Germinal center (tissue), 1 donor: ENCODE measurements at places on chromosomes 11 and 22.

- no peak for DNase-seq
These were observed 155.7 kb downstream of the CEP164 start for GRCh38 chr11:117483372-117483771.

DNA sequence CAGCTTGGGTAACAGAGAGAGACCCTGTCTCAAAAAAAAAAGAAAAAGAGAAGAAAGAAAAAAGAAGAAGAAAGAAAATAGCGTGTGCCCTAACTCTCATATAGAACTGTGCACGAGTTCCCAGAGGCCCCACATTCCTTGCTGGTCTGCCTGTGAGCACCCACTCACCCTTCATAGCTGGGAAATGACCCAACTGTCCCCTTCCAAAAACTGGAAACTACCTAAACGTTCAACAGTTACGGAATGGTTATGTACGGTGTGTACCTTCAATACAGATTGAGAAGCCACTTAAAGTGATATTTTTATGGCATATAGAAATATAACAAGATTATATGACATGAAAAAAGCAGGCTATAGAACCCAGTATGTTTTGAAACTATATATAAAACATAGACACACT, 82.0 kb downstream of the PARVA start:
- no peak for DNase-seq

- DNase-seq, result peak; percentile 51
These were observed 37.7 kb downstream of the EIF4ENIF1 start for GRCh38 chr22:31451709-31452571.

GRCh38 chr11:1150769-1151365, 6.9 kb upstream of the MUC5AC start:
- no peak for DNase-seq

DNA sequence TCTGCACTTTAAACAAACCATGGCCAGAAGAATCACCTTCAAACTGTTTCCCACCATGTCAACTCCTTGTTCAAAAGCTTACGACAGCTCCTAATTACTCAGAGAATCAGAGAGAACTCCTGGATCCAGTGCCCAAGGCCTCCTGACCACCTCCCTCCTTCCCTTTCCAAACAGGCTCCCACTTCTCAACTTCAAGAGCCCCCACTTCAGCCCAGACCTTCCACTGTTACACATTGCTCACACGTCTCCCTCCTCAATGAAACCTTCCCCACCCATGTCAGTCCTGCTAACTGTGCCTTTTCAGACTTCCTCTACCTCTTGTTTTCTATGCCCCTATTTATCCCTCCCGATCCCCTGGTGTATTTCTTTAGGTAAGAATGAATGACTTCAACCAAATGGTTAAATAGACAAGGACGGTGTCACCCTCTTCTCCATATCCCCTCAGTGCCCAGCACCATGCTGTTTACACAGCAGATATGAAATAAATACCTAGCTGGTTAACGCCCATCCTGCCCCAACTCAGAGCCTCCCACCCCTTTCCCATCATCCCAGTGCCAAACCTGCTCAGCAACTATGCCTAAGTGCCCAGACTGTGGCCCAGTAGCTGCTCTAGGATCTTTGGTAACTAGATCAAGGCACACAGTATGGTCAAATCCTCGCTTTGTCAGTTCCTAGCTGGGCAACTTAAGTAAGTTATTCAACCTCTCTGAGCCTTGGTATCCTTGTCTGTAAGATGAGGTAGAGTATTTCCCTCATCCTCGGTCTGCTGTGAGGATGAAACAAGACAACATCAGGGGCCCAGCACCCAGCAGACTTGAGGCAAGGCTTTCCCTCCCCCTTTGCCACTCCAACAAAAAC, 36.8 kb downstream of the PLEKHA7 start:
- no peak for DNase-seq

GRCh38 chr11:38791346-38791961, 2193.4 kb upstream of the RAG2 start:
- peak; percentile 3 for DNase-seq

DNA sequence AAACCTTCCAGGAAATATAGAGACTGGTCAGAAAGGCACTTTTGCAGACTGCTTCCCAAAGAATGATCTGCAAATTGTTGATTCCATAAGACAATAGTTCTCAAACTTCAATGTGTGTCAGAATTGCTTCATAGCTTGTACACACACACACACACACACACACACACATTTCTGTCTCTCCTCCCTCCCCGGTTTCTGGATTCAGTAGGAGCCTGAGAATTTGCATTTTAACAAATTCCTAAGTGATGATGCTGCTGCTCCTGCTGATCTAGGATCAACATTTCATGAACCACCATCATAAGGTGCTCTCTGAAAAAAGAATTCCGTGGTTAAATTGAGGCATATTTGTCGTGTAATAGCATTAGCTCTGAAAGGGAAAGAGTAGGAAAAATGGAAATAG, 35.3 kb upstream of the FZD4 start:
- DNase-seq, result no peak

- DNase-seq, result no peak
These were observed 283.8 kb downstream of the CADM1 start for GRCh38 chr11:115220423-115220822.

DNA sequence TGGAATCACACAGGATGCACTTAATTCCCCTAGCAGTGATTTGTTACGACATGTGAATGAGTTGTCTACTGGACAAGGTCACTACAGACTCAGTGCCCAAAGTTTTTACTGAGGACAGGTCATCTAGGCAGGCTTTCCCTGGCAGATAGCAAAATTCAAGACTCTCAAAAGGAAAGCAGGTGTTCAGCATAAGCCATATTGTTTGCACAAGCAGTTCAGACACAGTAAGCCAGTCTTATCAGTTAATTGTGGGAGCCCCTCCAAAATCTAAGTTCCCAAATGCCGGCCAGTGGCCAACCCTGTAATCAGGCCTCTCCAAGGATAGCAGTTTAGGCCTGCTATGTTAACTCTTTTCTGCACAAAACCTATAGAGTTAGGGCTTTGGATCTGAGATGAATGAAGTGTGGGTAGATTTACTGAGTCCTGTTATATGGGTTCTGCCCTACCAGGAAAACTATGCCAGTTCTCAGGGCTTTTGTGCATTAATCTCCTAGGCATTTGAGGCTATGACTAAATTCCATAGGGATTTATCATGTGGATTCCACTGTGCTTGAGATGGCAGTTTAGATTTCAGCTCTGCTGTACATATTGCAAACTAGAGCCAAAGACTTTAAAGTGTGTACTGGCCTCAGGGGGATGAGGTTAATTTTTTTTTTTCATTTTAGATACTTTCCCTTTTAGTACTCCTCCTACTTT, 4.8 kb upstream of the ARHGEF12 start:
- no peak for DNase-seq

- DNase-seq, result no peak
These were observed 40.2 kb downstream of the SCGB1A1 start for GRCh38 chr11:62459080-62459479.
